WERI-Rb-1 (cell line): ENCODE measurements at places on chromosomes 7 and 10.

- no peak for DNase-seq
Measured at GRCh38 chr10:3241274-3241921, 68.8 kb upstream of the PITRM1 start.

DNA sequence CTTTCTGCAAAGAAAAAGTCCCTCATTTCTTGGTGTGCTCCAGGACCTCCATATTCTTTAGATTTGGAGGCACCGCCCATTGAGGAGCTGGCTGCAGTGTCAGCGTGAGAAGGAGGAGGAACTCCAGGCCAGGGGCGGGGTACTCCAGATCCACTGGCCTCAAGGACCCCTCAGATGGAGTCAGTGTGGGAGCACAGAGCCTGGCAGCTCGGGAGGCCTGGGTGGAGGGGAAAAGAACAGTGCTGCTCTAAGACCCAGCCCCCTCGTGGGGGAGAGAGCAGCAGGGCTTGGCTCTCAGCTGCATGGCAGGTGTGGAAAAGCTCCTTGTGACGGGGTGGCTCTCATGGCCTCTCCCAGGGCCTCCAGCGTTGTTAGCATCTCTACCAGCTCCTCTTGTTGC, 70.5 kb downstream of the ITGB1 start:
- DNase-seq = no peak

DNA sequence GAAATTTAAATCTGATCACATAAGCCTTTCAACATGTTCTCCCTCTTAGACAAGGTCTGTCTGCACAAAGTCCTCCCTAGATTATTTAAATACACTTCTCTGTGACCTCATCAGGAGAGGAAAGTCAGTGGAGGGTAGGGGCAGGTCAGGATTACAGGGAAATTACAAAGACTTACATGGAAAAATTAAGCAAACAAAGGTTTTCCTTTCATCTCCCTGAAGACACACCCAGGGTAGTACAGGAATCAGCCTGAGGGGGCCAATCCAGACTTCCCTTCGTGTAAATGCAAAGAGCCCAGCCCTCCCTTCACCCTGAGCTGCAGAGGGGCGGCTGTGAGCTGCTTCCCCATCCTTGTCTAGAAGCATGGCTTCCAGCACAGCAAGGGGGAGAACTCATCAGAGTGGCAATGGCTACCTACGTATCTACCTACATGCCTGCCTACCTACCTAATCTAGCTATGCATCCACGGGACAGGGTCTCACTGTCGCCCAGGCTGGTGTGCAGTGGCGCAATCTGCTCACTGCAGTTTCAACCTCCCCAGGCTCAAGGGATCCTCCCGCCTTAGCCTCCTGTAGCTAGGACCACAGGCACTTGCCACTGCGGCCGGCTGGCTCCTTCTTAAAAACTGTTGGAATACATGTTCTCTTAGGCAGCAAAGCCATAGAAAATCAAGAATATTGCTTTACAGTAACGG, 33.2 kb downstream of the PITRM1 start:
- DNase-seq = peak; percentile 43

- DNase-seq = no peak
Measured at GRCh38 chr7:137978464-137979237, 23.2 kb downstream of the CREB3L2 start.

DNA sequence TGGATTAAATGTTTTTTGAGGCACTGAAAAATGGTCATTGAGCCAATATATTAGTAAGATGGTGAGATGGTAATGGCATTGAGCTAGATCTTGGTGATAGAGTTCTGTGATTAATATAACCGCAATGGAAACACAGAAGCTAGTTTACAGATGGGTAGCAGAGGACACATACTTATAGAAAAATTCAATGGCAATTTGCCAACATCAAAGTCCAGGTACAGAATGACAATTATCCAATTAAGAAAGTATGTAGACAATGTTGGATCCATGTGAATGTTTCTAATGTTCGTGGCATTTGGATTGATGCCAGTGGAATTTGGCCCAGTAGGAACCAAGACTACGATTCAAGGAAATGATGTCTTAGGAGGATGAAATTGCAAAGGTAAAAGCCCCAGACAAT, 187.8 kb downstream of the GNAT3 start:
- DNase-seq = no peak

DNA sequence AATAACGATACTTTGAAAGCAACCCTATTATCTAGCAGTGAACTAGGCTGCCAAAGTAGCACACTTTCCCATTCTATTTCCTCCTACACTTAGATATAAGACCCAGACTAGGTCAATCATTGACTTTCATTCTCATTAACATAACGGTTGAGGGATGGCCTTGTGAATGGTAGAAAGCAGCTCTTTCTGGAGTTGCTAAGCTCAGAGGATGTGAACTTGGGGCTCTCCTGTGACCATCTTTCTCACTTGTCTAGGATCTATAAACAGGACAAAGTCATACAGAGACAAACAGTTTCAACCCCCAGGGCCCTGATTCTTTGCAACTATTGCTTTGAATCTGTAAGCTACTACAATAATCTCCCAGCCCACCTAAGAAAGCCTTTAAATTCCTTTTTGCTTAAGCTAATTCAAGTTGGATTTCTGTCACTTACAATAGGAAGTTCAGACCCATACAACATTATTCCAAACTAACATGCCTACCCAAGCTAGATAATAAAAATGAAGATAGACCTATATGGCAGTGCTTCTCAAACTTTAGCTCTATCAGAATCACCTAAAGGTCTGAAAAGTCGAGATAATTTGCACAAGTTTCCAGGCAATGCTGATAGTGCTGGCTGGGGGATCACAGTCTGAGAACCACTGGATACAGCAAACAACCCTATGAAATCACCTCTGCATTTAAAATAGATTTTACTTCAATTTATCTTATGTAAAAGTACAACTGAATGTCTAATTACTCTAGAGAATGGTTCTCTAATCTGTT, 16.7 kb downstream of the P4HA1 start:
- DNase-seq = no peak

DNA sequence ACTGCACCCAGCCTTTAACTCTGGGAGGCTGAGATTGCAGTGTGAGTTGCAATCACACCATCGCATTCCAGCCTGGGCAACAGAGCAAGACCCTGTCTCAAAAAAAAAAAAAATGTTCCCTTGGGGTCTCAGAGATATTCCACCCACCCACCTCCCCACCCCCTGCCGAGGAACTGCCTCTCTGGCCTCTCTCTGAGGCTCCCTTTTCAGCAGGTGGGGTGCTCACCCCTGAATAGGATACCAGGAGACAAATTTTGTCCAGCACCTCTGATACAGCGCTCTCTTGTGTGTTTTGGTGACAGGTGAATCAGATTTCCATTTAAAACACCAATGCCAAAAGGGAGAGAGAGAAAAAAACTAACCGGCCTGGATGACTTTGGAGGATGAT, 92.6 kb upstream of the KIF5B start:
- DNase-seq = no peak

DNA sequence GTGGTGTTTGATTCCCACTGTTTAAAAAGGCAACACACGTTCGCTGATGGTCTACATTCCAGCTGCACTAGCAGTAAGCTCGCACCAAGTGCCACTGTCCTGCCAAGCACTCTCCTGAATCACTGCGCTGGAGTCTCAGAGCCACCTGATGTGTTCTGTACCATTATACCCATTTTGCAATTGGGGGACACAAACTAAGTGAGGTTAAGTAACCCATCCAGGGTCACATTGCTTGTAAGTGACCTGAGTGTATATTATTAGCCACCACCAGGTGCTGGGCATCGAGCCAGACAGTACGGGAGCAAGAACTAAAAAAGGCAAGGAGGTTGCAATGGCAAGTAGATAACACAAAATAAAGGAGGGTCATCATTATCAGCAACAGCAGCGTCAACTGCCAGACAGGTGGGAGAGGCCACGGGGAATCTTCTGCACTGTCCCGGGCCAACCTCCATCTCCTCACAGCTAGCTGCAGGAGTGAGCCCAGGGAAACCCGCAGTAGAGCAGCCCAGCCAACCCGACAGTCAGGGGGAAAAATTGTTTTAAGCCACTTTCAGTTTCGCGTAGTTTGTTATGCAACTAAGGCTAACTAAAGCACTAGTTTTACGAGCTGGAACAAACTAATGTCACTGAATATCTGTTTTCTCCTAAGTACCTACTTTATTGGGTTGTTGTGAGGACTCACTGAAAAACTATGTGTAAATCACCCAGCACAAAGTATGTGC, 712 bp upstream of the CPVL start:
- DNase-seq = no peak

GRCh38 chr10:70053218-70053840, 683 bp downstream of the MACROH2A2 start:
- peak; percentile 43 for DNase-seq

- DNase-seq = no peak
Measured at GRCh38 chr10:3424111-3424851, 251.7 kb upstream of the PITRM1 start.

DNA sequence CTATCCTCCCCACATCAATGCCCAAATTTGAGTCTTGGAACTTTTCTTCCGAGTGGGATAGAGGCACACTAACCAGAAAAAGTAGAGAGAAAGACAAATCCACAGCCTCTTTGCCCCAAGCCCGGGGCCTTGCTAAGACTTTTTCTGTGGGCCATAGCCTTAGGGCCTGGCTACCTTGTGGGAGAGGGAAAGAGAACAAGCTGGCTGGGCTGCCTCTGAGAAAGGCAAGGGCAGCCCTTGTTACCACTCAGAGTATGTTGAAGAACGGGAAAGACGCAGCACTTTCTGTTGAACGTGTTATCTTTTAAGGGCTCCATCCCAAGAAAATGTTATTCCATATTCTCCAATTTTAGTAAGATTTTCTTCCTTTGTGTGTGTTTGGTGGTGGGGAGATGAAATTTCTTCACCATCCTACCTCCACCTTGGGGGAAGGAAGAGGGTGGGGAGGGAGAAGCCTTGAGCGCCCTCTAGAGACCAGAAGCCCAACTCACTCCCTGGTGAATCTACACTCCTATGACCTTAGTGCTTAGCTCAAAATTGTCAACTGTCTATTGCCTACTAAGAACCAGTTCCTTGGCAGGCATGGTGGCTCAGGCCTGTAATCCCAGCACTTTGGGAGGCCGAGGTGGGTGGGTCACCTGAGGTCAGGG, 3.9 kb upstream of the NRF1 start:
- DNase-seq = peak; percentile 55

DNA sequence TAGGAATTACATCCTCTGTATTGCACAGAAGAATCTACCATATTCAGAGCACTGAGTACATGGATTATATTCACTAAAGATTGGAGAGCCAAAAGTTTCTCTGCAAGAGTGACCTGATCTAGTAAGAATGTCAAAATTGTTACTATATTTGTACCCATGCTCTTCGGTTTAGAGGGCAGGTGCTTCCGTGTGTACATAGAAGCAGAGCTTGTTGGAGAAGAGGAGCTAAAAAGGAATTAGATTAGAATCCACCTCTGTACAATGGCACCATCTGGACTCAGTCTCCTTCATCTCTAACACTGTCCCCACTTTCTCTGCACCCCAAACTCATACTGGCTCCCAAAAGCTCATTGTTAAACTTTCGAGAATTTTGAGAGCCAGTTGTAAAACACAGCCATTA, 8.3 kb downstream of the CALD1 start:
- DNase-seq = no peak

- DNase-seq = no peak
Measured at GRCh38 chr10:90906596-90906995, 14.3 kb downstream of the ANKRD1 start.

GRCh38 chr7:152073352-152073751, 47.9 kb downstream of the GALNT11 start:
- no peak for DNase-seq

GRCh38 chr10:133350283-133350949, 3.2 kb downstream of the PRAP1 start:
- DNase-seq = no peak

DNA sequence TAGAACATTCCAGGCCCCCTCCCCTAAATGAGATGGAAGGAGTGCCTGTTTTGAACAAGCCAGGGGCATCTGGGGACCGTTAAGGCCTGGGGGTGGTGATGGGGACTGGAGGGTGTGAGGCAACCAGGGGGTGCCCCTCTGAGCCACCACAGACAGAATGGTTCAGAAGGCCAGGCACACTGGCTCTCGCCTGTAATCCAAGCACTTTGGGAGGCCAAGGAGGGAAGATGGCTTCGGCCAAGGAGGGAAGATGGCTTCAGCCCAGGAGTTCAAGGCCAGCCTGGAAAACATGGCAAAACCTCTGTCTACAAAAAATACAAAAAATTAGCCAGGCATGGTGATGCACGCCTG, 173.2 kb upstream of the TNRC18 start:
- no peak for DNase-seq

GRCh38 chr10:99345350-99345749, 16.2 kb downstream of the CNNM1 start:
- no peak for DNase-seq

- no peak for DNase-seq
Measured at GRCh38 chr10:1395025-1395480, 338.9 kb downstream of the WDR37 start.

DNA sequence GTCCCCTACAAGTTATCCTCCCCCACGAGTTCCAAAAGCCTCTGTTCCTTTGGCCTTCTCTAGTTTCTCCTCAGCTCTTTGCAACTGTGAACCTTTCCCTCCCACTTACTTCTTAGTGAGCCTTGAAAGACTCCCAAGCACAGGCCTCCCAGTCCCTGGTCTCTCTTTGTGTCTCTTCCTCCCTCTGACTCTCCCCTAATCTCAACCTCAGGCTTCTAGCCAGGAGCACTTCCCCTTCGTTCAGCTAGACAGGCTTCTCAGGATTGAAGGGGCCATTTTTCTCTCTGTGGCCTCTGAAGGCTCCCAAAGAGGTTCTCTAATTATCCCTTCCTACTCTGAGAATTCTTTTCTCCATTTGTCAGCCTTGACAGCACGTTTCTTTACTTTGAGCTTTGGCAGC, 50.2 kb upstream of the PHYHIPL start:
- DNase-seq = no peak

DNA sequence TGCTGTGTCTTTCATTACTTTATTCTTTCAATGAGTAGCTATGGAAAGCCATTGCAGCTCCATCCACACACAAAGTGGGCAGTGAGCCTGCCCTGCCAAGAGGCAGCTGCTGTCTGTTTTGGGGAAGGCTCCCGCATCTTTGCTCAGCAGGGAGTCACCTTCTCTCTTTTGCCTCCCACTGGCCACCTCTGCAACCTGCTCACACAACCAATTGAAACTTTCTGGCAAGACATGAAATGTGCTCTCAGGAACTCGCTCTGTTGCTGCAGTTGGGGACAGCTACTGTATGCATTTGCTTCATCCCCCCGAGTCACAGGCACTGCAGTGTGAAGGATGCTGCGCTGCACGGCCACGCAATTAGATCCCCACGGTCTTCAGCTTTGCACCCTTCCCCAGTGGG, 244.8 kb upstream of the NFE2L3 start:
- DNase-seq = no peak

- no peak for DNase-seq
Measured at GRCh38 chr10:75288140-75288711, 52.5 kb upstream of the COMTD1 start.
